ENCODE measurements at places on chromosomes 4 and X.

DNA sequence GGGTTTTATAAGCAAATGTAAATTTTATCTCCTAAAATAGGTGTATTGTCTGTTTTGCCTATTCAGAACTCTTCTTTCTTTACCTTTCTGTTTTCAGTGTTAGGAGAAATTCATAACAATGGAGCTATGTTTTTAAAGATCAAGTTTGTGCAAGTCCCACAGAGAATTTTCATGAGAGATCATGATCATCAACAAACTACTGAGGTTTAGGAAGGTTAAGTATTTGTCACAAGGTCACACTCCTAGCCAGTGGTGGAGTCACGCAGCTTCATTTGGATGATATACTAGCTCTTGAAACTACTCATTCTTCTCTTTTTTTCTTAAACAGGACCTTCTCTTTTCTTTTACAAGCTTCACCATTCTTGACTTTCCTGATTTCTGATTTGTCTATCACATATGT, 892.6 kb upstream of the FRG1 start:
- no peak for DNase-seq

DNA sequence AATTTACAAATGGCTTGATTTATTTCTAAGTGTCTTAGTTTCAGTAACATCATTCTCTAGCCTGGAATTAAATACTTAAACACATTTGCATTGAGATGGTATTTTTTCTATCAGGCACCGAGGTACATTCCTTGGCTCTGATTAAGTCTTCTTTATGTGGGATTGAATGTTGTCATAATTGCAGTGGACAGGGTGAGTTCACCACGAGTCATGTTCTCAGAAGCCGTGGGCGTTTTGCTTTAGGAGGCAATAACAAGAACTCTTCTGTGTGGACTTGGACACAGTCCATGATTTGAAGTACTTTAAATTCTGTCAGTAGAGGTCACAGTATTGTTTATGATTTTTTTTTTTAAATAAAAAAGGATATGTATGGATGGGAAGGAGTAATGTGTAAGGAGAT, 57.1 kb upstream of the EFHC2 start:
- peak; percentile 78 for DNase-seq

- no peak for DNase-seq
These were observed 50.2 kb upstream of the MAMLD1 start for GRCh38 chrX:150312931-150313330.

GRCh38 chrX:1537031-1537715, at the start of gene P2RY8:
Gene P2RY8 (minus strand): TSS chrX:1537185. CDS start chrX:1466558, 70,627 bp downstream.
- no peak for DNase-seq

DNA sequence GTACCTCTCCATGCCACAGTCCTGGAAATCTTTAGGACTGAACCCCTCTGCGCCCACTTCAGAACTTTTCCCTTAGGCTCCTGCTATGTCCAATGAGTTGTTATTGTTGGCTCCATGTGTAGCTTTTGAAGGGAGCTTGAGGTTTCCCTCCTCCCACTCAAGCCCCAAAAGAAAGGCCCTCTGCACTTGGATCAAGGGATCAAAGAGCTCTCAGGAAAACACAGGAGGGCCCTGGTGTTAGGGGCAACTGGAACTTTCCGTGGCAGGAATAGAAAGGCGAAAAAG, 135.0 kb downstream of the RASL11B start:
- peak; percentile 63 for DNase-seq

GRCh38 chrX:47247206-47247998, 14.6 kb downstream of the USP11 start:
- peak; percentile 72 for DNase-seq

GRCh38 chr4:103329642-103330041, 131.5 kb upstream of the CENPE start:
- no peak for DNase-seq

DNA sequence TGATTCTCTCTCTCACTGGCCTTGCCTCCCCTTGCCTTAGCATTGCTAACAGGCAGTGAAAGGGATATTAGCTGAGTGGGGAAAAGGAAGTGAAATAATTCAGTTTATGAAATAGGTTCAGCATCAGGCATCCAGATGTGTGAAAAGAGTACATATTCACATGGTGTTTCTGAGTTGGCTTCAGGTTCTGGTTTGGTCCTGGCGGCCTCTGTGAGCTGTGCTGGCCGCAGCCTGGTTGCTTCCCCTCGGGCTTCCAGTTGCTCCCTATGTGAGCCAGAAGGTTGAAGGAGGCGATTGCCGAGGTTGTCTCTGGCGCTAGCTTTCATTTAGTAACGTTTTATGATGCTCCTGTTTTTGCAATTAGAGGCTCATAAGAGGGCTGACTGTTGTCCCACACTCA, 99.1 kb upstream of the TLR2 start:
- no peak for DNase-seq

- no peak for DNase-seq
These were observed 22.8 kb upstream of the SH3RF1 start for GRCh38 chr4:169293343-169294176.

DNA sequence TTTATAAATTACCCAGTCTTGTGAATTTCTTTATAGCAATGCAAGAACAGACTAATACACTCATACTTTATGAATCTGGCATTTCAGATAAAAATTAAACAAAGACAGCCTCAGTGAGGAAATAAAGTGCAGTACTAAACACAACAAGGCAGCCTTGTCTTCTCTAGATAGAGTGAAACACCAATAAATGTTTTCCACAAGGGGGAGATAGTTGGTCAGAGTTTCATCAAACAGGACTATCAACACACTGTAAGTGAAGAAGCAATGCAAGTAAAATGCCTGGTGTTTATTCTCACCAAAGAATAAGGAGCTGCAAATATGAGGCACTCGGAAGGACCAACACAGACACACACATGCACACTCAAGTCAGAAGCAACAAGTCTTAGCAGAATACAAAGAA, 62.8 kb downstream of the FAM9B start:
- DNase-seq: peak; percentile 54

DNA sequence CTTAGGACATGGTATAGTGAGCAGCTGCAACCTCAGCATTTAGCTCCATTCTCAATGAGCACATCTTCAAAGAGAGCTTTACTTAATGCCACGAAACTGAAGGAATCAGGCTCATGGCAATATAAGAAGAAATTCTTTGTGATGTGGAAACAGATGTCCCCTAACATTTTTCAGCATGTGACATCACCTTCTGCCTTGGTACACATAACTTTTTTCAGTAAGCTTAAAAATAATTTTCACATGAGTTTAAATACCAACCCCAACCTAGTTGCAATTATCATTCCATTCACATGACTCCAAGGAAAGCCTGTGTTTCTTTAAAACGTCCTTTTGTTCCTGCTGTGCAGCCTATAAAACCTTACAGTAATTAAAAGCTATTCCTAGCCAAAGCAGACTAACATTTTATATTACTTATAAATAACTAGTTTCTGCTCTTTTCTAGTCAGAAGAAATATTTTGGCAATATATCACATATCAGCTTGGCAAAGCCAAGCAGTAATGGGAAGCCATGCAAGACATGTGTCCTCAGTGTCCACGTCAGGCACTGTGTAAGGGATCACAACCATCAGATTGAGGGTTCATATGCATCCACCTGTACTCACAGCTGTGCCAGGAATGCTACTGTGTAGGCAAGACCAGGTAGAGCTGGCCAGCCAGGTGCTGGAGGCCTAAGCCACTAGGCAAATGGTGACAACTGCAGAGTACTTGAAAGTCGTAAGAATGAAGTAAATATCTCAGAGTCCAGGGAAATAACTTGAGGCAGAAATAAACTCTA, 466.6 kb downstream of the INPP4B start:
- DNase-seq: peak; percentile 79

GRCh38 chr4:13872155-13872554, 244.6 kb upstream of the BOD1L1 start:
- no peak for DNase-seq

GRCh38 chr4:156517546-156517945, 454.1 kb downstream of the PDGFC start:
- no peak for DNase-seq

GRCh38 chr4:17038510-17039176, 140.2 kb upstream of the LDB2 start:
- DNase-seq: no peak

DNA sequence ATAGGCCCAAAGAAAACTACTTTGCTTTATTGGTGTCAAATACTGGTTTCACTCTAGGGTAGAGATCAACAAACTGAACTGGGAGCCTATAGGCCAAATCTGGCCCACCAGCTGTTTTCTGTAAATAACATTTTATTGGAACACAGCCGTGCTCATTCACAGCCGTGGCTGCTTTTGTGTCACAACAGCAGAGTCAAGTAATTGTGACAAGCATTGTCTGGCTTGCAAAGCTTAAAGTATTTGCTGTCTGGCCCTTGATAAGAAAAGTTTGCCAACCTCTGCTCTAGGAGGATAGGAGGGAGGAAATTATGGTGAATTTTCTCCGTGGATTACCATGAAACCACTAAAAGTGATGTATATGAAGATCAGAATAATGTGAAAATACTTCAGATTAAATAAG, 53.4 kb downstream of the GPAT3 start:
- no peak for DNase-seq

GRCh38 chr4:8710416-8710815, 117.9 kb downstream of the CPZ start:
- DNase-seq: no peak

GRCh38 chr4:65343342-65343741, 326.9 kb downstream of the EPHA5 start:
- DNase-seq: no peak

- no peak for DNase-seq
These were observed 38.2 kb downstream of the TSPAN5 start for GRCh38 chr4:98620087-98620784.

DNA sequence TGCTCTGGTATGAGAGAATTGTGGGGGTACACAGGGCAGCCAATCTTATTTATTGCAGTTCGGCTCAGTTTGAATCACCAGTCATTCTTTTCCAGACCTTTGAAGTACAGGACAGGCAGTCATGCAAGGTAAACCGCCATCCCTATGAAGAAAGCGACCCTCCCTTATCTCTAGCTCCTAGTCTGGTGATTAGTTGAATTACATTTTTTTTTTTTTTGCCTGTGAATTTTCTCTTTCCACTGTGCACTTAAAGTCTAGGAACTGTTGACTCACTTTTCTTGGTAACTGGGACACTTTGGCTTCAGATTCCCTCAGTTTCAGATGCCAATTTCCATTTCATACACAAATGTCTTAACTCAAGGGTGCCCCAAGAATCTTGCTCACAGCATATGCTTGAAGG, 82.4 kb upstream of the FAM9C start:
- DNase-seq: no peak

GRCh38 chr4:139951021-139951420, 203.0 kb downstream of the MAML3 start:
- peak; percentile 79 for DNase-seq

GRCh38 chrX:27583976-27584375, 6.2 kb upstream of the DCAF8L2 start:
- DNase-seq: no peak

Data from astrocyte of the hippocampus (primary cell).